ENCODE measurements at places on chromosomes 1 and 21.
A peak's percentile ranks its signal among the peaks of the same experiment; 100 is the strongest.

DNA sequence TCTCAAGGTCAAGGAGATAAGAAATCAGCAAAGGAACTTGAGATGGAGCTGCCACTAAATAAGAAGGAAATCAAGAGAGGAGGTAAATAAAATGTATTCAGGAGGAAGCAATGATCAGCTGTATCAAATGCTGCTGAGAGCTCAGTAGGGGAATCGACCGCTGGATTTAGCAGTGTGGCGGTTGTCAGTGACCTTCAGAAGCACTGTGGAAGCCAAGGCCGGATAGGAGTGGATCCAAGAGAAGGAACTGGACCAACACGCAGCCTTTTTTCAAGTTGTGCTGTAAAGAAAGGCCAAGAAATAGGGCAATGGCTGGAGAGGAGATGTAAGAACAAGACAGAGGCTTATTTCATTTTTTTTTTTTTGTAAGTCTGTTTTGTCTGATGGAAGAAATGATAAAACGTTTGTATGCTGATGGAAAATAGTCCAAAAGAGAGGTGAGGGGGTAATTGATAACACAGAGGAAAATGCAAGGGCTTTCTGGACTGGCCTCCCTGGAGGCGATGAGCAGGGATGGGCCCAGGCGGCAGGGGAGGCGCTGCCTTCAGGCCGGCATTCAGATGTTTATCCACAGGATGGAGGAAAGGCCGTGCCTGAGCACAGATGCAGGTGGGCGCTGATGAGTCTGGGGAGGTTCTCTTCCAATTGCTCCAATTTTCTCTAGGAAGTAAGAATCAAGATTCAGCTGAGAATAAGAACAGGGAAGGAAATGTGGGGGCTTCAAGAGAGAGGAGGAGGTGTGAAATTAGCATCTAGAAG lies 17.5 kb upstream of the FAM43B start:
- no peak for DNase-seq

DNA sequence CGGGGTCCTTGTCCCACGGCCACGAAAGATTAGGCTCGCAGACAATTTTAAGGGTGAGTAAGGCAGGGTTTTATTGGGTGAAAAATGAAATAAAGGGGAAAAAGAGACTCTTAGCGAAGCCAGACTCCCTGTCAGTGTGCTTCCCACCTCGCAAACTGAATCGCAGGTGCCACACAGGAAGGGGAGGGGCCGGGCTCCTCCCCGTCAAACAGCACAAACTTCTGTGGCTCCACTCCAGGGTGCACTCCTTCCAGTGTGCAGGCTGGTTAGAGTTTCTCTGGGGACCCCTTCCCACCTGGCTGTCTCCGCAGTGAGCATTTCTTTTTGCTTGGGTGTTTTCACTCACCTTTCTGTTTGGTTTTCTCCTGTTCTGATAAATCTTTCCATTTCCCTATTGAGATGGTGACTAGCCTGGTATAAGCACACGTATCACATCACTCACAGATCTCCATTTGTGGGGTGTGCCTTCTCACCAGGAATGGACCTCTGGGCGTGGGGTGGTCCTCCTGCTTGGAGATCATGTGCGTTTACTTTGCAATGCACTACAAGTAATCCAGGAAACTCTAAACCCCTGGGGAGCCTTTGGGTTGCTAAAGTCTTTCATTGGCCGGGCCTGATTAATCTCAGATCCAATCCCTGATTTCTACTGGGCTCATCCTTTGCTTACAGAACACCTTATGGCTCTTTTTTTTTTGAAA lies 37.6 kb upstream of the GALNT2 start:
- no peak for DNase-seq

GRCh38 chr1:175887521-175887920 lies 144.1 kb upstream of the TNR start:
- no peak for DNase-seq

DNA sequence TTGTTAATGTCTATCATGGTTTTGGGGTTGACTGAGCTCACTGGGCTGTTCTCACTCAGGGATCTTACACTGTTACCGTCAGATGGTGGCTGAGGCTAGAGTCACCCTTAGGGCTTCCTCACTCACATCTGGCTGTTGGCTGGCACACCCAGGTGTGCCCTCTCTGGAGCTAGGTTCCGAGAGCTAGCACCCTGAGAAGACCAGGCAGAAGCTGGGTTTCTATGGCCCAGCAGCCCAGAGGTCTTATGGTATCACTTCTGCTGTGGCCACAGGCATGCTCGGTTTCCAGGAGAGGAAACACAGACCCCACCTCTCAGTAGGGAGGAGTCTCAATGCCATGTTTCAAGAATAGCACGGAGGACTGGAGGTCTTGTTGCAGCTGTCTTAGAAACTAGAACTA lies 20.7 kb upstream of the KIF1B start:
- no peak for DNase-seq

DNA sequence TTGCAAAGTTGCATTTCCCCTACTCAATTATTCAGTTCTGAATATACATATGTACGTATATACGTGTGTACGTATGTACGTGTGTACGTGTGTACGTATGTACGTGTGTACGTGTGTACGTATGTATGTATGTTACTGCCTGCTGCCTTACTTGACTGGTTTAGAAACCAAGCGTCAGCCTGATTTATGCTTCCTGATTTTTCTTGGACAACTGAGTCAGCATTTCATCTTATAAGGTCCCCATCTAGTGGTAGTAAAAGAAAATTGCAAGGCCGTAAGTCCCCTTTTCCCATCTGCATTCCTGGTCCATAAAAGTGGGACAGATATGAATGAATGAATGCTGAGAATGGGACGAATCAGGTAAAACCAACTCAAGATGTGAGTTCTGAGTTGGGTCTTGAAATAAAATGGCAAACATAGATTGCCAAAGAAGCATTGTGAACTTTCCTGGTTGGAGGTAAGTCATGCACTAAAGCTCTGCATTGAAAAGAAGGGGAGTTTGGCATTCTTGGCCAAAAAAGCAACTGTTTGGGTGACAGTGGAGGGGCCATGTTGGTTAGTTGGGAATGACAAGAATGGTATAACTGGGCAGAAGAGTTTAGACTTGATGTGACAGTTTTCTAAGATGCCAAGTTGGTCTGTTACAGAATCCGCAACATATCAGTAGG lies 76.4 kb upstream of the DNAH14 start:
- DNase-seq: no peak

GRCh38 chr1:60742339-60742738 lies 340.0 kb upstream of the NFIA start:
- no peak for DNase-seq

- DNase-seq: no peak
Measured at GRCh38 chr1:60898987-60899386, 183.4 kb upstream of the NFIA start.

GRCh38 chr1:29675481-29676263 lies 439.4 kb downstream of the PTPRU start:
- no peak for DNase-seq

GRCh38 chr1:6205849-6206519 lies at the start of gene RNF207:
Gene RNF207, plus strand, starts transcription at chr1:6206119. Its CDS starts 417 bp downstream, at chr1:6206536.
- DNase-seq: peak; percentile 12

GRCh38 chr1:39865762-39866161 lies 17.5 kb downstream of the TRIT1 start:
- DNase-seq: no peak

GRCh38 chr1:29361686-29362085 lies 125.4 kb downstream of the PTPRU start:
- DNase-seq: no peak

DNA sequence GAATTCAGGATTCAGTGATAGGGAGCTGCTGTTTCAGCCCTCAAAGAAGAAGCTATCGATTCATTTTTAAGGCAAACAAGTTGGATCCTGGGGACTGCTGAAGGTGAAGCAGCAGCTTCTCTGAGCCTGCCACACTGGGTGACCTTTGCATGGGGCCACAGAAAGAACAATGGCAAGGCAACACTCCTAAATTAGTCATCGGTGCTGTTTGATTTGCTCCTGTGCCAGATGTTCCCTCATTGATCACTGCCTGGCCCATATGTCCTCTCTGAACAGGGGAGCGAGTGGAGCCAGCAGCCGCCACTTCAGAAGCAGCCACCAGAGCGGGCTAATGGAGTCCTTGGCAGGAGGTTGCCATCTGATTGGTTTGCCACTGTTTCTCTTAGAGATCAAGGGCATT lies 391.5 kb downstream of the NTNG1 start:
- no peak for DNase-seq

- no peak for DNase-seq
Measured at GRCh38 chr1:68213843-68214242, 18.5 kb downstream of the WLS start.

DNA sequence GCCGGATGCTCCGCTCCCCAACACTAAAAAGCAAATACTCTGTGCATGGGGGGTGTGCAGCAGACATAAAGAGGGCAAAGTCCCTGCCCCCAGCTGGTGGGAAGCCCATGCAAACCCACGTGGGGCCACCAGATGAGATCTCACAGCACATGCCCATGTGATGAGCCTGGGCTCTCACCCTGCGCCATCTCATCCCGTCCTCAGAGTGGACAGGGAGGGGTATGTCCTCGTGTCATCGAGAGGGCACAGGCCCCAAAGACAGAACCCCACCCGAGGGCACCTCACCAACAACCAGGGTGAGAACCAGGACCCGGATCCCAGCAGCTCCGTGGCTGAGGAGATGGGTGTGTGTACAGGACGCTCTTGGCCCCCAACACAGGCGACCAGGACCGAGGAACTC lies 25.1 kb upstream of the ARHGEF16 start:
- no peak for DNase-seq

- DNase-seq: no peak
Measured at GRCh38 chr1:116323491-116323890, 49.6 kb upstream of the ATP1A1 start.

GRCh38 chr1:16009030-16009460 lies 5.0 kb downstream of the SRARP start:
- peak; percentile 56 for DNase-seq

- no peak for DNase-seq
Measured at GRCh38 chr1:99645699-99646531, at the start of gene PALMD. Gene PALMD, plus strand, starts transcription at chr1:99646113. Its CDS starts 205 bp downstream, at chr1:99646318.

GRCh38 chr1:233945979-233946378 lies 41.5 kb downstream of the SLC35F3 start:
- no peak for DNase-seq

DNA sequence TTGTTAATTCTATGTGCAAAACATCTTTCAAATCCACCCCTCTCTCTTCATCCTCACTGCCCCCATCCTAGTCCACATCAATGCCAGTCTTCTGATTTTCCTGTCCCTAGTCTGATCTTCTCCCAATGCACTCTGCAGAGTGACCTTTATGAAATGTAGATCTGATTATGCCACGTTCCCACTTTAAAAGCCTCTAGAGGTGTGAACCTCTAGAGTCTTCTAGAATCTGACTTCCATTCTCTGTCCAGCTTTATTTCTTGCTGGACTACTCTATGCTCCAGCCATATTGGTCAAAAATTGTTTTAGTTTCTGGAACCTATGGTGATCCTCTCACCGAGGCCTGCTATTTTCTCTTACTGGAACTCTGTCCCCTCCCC lies 32.5 kb downstream of the ZNF648 start:
- DNase-seq: no peak

DNA sequence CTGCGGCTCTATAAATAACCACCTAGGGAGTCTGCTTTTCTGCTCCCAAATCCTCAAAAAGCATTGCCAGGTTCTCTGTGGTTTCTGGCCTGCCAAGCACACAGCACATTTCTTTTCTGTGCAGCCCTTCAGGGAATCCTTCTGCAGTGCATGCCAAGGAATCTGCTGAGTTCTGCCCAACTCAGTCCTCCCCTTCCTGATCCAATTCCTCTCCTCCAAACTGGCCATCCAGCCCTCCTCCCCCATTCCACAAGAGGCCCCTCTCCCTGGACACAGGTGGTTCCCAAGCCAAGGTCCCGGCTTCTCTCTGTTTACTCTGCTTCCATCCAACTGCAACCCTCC lies 61.8 kb downstream of the HIVEP3 start:
- no peak for DNase-seq

- no peak for DNase-seq
Measured at GRCh38 chr1:243991650-243992049, 59.4 kb upstream of the ZBTB18 start.
